NCI-H1930 (cell line): ENCODE measurements at places on chromosomes 5 and 9.

GRCh38 chr5:132867046-132867451 lies 607 bp downstream of the UQCRQ start:
- no peak for DNase-seq

DNA sequence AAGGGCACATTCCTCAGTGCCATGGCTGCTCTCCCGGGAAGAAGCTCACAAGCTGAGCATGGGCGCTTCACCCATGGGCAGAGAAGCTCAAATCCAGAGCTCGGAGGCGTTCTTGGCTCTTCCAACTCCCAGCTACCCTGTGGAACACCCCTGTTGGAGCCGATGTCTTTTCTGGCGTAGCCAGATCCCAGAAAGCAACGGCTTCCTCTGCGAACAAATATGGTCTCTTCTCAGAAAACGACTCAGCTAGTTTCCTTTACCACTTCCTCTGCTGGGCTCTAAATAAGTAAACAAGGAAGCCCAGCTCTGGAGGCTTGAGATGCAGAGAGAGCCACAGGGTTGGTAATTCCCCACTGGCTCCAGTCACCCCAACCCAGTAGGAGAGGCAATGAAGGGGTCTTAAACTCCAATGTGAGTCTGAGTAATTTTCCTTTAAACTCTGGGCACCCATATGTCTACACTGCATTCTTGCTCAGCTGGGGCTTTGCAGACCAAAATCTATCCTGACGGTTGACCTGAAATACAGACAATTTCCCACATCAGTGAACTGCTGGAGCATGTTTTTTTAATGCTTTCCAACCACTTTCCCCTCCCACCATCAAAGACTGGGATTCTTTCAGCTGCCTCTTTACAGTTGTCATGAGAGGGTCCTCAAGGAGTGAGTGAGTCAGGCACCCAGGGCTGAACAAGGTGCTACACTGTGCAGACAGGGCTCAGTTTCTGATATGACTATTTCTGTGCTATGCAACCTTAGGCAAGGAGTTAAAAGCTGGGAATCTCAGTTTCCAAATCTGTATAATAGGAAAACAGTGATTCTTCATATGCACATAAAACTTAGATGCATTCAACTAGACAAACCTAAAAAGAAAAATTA lies at the start of gene LCP2:
TSS of gene LCP2 (minus strand) at position 189 of the 874 bp plus-strand sequence. CDS start at position 23, 166 bp downstream.
- DNase-seq, result no peak

DNA sequence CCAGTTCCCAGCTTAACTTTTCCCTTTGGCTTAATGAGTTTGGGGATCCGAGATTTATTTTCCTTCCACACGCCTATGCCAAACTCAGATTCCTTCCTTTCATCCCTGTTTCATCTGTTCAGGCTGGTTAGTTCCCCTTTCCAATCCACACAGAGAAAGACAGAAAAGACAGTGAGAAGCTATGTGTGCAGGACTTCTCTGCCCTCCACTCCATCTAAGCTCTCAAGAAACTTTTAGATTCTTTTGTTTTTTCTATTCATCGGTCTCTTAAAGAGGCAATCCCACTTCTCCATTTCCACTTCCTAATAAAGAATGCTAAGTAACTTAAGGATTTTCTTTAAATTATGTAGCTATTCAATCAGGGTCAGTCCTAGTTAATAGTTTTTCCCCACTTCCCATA lies 11.2 kb downstream of the ITGA1 start:
- DNase-seq, result no peak

DNA sequence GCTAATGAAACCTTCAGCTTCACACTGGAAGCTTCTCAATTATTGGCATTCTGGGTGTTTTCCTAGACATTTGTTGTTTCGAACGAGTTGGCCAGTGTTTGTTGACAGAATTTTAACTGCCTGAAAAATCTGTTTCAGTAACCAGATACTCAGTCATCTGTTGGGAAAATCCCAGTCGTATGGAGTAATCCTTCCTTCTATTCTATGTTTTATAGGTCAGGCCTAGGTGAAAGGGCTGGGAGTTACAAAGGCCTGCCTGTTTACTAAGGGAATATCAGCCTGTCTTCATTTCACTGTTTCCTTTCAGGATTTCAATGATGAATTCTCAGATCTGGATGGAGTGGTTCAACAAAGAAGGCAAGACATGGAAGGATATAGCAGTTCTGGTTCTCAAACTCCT lies 59.9 kb downstream of the GRAMD2B start:
- no peak for DNase-seq
